Activated naive CD8-positive, alpha-beta T cell treated with anti-CD3 and anti-CD28 coated beads, Interleukin-2, amount 10 ng/mL, durations not matched to agents 7 days and 5 days (primary cell): ENCODE measurements at places on chromosomes 11 and 22. TPM values are rescaled to one million over a fixed set of nuclear protein-coding genes. Genes with fewer than 3 reads are reported as not detected.

The SNX32 gene
- 3.6 TPM for total RNA-seq

The SESN3 gene
- total RNA-seq = 45.4 TPM

The LUZP2 gene
- not detected for total RNA-seq

The TP53I11 gene
- total RNA-seq = 15.7 TPM

The SERHL2 gene
- 2.2 TPM for total RNA-seq

- DNase-seq = no peak
These were observed 8.4 kb downstream of the SLC29A2 start for GRCh38 chr11:66363187-66363601.

DNA sequence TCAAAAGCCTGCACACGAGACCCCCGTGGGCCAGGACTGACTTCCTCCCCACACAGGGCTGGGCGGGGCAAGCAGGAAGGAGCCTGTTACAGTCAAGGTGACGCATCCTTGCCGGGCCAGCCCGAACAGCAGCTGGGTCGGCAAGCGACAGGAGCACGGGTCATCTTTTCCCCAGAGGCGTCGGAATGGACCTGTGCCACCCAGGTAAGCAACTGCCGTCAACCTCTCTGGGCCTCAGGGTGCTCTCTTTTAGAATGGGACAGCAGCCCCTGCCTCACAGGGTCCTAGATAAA lies at the start of gene CYTH4:
Gene CYTH4 (plus strand): TSS at position 124 of the 293 bp plus-strand sequence. CDS start 62 bp downstream, at position 186.
- peak; percentile 79 for DNase-seq

GRCh38 chr22:41939981-41940831 lies 6.7 kb downstream of the CENPM start:
- peak; percentile 70 for DNase-seq

DNA sequence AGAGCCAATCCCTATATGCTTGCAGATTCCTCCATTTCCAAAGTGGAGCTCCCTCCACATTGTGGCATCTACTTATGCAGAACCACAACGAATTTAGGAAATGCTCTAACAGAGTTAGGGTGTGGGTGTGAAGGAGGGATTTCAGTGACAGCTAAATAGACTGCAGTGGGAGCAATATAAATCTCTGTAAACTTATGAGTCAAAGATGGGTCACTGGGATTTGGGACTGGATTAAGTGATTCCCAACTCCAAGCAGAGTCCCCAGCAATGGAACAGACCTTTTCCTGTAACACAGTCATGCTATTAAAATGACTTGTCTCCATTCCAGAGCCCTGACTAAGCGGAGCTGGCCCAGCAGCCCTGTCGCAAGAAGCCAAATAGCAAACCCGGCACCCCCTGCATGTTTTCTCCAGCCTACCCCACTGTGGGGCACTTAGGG lies 36.6 kb downstream of the RPL27A start:
- DNase-seq = no peak

GRCh38 chr11:119726150-119726553 lies 2.8 kb downstream of the NECTIN1 start:
- DNase-seq = no peak
